ENCODE measurements at places on chromosomes 6 and 20. TPM values are rescaled to one million over a fixed set of nuclear protein-coding genes. Genes with fewer than 3 reads are reported as not detected.

GRCh38 chr6:139060332-139060731, 31.8 kb downstream of the ABRACL start:
- DNase-seq, result peak; percentile 32

GRCh38 chr20:33796263-33796906, 14.8 kb upstream of the CHMP4B start:
- no peak for DNase-seq

DNA sequence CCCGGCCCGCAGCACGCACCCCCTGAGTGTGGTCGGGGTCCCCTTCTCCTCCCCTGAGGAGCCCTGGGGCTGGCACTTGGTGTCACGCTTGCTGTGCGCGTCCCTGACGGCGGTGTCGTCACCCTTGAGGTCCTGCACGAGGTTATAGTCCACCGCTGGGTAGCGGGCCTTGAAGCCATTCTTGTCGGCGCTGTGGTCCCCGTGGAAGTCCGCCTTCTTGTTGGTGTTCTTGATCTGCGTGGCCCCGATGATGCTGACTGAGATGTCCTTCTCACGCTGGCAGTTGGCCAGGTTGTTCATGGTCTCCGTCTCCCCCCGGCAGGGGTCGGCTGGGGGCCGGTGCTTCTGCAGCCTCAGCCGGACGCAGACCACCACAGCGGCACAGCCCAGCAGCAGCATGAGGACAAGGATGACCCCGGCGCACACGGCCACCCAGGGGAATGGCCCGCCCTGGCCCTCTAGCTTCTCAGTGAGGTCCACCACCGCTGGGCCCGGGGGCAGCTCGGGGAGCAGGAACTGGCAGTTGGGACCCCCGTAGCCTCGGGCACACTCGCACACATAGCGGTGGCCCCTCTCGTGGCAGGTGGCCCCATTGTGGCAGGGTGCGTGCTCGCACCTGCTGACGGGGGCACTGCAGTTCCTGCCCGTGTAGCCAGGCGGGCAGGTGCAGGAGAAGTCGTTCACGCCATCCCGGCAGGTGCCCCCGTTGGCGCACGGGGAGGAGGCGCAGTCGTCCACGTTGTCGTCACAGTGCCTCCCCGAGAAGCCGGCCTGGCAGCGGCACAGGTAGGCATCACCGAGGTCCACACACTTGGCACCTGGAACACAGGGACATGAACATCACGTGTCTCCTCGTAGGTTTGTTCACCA, 7.4 kb downstream of the DLL1 start:
- no peak for DNase-seq

DNA sequence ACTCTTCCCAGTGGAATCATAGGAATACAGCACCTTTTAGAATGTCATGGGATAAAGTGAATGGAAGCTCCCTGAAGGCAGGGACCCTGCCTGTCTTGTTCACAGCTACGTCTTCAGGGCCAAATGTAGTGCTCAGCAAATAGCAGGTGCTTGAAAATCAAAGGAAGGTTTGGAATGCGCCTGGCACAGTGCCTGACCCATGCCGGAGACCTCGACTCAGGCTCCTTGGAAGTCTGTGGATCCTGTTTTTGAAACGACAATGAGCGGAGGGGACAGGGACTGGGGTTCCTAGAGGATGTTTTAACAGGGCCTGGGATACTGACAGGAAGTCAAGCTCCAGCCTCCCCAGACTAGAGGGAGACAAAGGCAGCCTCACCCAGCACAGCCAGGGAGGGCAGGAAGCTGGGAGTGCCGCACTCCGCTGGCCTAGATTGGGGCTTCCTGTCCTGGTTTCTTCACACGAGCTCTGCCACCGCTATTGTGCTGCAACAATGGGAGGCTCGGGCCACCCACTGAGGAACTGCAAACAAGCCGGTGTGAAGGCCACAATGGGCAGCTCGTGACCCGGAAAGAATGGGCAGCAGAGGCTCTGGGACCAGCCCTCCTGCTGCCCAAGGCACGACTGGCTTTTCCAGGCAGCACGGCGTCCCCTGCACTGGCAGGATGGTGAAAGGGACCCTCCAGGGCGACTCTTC, 76.7 kb downstream of the PREX1 start:
- DNase-seq, result peak; percentile 57

Gene BTN1A1
- total RNA-seq, result 0.11 TPM
